ENCODE measurements at places on chromosomes 11 and 22. TPM values are rescaled to one million over a fixed set of nuclear protein-coding genes. Genes with fewer than 3 reads are reported as not detected.

DNA sequence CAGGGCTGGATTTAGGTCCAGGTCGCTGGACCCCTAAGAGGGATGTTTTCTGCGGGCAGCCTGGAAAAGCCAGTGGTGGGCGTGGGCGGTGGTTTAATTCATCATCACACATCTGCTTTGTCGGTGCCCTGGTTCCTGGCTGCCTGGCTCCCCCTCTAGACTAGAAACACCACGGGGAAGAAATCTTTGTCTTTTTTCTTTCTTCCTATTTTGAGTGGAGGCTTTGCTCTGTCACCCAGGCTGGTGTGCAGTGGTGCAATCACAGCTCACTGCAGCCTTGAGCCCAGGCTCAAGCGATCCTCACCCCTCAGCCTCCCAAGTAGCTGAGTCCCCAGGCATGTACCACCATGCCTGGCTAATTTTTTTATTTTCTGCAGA lies 86.6 kb upstream of the LINC01488 start:
- no peak for DNase-seq

GRCh38 chr11:59802639-59803176 lies 7.9 kb downstream of the MRPL16 start:
- no peak for DNase-seq

- DNase-seq: no peak
These were observed 17.6 kb downstream of the MYH9 start for GRCh38 chr22:36369922-36370791.

DNA sequence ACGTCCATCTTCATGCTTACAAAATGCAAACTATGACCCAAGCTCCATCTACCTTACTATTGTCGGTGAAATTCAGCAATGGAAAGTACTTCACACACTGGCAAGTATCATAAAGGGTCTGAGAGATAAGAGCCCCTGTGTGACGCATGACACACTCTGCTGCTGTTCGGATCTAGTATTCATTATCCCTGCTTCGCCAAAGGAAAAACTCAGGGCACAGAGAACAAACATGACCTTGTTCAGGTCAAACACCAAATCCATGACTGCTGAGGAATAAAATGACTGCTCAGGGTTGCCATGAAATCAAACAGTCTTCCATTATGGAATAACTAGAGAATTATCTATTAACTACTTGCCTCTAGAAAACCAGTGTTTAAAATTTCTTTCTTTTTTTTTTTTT lies 73.0 kb downstream of the MICAL3 start:
- DNase-seq: no peak

DNA sequence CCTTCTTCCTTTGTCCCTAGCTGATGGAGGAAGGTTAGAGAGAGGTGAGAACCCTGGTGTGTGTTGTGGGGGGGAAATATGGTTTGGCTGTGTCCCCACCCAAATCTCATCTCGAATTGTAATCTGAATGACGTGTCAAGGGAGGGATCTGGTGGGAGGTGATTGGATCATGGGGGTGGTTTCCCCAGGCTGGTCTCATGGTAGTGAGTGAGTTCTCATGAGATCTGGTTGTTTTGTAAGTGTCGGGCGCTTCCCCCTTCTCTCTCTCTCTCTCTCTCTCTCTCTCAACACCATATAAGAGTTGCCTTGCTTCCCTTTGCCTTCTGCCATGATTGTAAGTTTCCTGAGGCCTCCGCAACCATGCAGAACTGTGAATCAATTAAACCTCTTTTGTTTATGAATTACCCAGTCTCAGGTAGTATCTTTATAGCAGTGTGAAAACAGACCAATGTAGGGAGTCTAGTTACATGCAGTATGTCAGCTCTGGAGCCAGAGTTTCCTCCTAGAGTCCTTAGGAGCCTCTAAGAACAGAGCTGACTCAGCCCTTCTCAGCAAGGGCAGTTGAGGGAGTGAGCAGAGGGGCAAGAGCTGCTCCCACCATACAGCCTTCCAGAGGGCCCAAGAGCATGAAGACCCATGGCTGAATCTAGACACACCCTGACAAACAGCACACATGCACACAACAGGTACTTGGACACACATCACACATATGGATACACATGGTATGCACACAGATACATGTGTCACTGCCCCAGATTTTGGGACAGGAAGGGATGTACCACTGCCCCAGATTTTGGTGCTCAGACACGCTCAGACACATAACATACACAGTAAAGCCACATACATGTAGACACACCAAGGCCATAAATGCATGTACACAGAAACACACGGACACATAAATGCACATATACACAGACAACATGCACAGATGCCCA lies 12.9 kb upstream of the LRRC32 start:
- DNase-seq: no peak

- no peak for DNase-seq
These were observed 62.6 kb downstream of the FLRT1 start for GRCh38 chr11:64098318-64098831.

DNA sequence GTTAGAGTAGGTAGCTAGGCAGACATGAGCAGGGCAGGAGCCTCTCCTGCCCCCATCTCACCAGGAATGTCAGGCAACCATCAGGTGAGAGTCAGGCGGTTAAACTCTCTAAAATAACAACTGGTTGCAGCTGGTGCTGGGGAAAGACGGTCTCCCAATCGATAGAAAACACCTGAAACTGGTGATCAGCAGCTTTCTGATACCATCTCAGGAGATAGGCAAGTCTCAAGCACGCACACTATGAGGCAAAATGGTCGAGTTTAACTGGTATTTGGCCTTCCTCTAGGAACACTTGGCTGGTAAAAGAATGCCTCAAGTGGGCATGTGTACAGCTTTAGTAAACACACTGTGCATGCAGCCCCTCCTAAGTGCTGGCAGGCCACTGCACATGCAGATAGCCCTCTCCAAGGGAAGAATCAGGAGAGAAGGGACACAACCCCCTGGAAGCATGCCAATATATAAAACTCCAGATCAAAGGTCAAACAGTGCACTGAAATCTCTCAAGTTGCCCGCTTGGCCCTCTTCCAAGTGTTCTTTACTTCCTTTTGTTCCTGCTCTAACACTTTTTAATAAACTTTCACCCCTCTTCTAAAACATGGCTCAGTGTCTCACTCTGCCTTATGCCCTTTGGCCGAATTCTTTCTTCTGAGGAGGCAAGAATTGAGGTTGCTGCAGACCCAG lies 88.7 kb downstream of the USP35 start:
- no peak for DNase-seq

DNA sequence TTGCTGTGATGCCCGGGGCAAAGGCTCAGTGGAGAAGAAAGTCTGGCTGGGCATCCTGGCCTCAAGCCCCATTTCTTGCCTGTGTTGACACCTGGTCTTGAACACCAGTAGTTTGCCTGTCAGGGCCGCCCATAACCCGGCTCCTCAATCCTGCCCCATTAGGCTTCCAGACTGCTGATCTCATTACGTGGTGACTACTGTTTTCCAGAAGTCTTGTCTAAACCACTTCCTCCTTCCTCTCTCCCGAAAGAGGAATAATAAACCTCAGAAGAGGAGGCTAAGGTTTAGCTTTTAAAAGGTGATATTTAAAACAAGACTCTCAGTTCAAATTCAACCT lies 97.7 kb downstream of the CD44 start:
- no peak for DNase-seq

DNA sequence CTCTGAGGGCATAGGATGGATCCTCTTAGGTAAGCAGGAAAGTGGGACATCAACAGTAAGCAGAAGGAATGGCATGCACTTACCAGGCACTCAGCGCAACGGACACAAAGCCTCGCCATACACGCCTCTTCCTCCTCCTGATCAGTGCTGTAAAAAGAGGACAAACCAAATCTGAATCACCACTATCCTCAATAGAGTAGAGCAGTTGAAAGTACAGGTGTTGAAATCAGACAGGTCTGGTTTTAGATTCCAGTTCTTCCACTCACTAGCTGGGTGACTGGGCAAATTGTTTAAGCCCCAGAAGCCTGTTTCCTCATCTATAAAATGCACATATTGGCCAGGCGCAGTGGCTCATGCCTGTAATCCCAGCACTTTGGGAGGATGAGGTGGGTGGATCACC lies 8.6 kb upstream of the JAML start:
- DNase-seq: no peak

DNA sequence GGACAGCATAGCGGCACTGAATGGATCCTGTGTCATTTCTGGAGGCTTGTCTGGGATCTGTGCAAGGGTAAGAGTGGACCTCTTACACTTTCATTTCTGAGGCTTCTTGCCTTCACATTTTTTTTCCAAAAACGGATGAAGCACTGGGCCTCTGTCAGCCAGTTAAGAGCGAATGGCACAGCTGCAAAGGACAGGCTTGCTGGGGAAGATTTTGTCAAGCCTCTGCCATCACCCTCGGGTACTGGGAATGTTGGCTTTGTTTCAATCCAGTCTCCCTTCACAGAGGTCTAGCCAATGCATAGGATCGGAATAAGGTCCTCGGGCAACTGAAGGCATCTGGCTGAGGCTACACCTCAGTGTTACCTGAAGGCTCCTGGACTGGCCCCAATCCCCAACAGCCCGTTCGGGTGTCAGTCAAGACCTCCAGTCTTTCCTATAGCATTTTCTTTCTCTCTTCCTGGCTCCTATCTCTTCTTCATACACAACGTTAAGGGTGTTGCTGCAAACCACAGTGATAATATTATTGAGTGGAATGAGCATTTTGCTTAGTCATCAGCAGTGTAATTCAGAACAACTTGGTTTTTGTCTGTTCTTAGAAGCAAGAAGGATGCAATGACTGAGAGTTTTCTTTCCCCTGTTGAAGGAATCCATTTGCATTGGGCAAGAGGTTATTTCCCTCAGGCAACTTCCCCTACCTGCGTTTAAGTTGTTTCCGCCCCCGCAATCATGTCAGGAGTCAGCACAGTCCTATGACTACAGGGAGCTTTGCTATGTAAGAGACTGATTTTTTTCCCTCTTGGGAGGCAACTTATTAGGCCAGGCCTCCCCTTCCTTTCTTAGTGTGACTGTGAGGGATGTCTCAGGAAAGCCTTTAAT lies 22.8 kb downstream of the NPAT start:
- DNase-seq: peak; percentile 50

The CELF1 gene
- 64.8 TPM for total RNA-seq

The C11orf16 gene
- total RNA-seq: not detected

The MYRF gene
- total RNA-seq: 25.0 TPM

The C11orf97 gene
- not detected for total RNA-seq

The CRYBA4 gene
- not detected for total RNA-seq

Data from epithelial cell of proximal tubule (primary cell).